ENCODE measurements at places on chromosomes 3 and 15. TPM values are rescaled to one million over a fixed set of nuclear protein-coding genes. Genes with fewer than 3 reads are reported as not detected.

GRCh38 chr3:114375608-114376421 is 82.0 kb downstream of the TIGIT start:
- no peaks in the 10 kb centered on the region for H3K27me3 ChIP-seq
- no peak for DNase-seq
- no peak overlapping the region for H3K27ac ChIP-seq
- peaks cover 22% of the 10 kb centered on the region for H3K4me1 ChIP-seq

DNA sequence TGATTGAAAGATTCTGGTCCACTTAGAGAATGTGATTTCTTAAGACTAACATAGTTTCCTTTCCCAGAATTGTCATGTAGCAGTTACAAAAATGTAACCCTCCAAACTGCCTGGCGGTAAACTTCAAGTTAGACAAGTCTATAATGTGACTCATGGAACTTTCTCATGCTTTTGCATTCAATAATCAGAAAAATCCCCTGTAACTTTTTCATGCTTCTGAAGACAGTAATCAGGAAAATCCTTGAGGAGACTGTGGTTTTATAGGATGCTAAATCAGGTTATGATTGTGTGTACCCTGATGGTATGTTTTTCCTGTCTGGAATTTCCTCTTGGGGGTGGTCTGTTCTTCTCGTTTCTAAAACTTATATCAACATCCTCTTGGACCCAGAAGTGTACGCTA is 74.0 kb upstream of the RARB start:
- no peak overlapping the region for H3K4me3 ChIP-seq
- DNase-seq, result no peak
- no peaks in the 10 kb centered on the region for H3K27me3 ChIP-seq

DNA sequence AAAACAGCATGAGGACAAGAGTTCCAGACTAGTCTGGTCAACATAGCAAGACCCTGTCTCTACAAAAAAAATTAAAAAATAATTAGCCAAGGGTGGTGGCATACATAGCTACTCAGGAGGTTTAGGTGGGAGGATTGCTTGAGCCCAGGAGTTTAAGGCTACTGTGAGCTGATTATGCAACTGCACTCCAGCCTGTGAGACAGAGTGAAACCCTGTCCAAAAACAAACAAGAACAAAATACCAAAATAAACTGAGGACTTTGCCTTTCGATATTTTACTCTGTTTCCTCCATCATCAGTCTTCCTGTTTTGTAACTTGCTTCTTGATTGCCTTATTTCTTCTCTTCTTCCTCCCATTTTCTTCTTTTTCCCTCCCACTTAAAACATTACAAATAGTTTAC is 504.4 kb downstream of the ROBO1 start:
- DNase-seq, result no peak
- H3K4me3 ChIP-seq, result no peak overlapping the region
- H3K27me3 ChIP-seq, result no peaks in the 10 kb centered on the region
- H3K4me1 ChIP-seq, result no peaks in the 10 kb centered on the region

GRCh38 chr15:80151148-80151547 is 1.7 kb upstream of the FAH start:
- H3K4me1 ChIP-seq, result peaks cover 30% of the 10 kb centered on the region
- no peaks in the 10 kb centered on the region for H3K36me3 ChIP-seq
- peaks cover 10% of the 10 kb centered on the region for H3K27me3 ChIP-seq
- H3K4me3 ChIP-seq, result no peak overlapping the region

DNA sequence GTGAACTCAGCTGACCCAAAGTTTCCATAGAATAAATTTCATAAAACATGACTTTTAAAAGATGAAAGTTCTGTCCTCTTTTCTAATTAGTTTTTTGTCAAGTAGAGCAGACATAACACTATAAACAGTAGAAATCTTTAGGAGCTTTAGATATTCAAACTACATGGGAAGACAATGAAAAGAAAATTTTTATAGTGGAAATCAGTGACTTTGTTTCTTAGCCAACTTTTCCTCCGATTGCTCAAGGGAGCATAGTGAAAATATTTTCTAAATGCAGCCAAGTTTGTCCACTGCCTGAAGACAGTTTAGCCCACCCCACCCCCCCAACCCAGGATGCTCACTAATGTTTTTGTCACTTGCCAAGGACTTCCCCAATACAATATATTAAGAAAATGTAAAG is 114.9 kb downstream of the PLD1 start:
- DNase-seq, result no peak
- H3K27ac ChIP-seq, result no peak overlapping the region
- no peaks in the 10 kb centered on the region for H3K36me3 ChIP-seq
- no peaks in the 10 kb centered on the region for H3K4me1 ChIP-seq
- H3K27me3 ChIP-seq, result no peaks in the 10 kb centered on the region

GRCh38 chr3:153456833-153457545 is 295.0 kb downstream of the RAP2B start:
- H3K4me1 ChIP-seq, result no peaks in the 10 kb centered on the region
- no peak overlapping the region for H3K27ac ChIP-seq
- H3K27me3 ChIP-seq, result no peaks in the 10 kb centered on the region
- H3K4me3 ChIP-seq, result no peak overlapping the region
- no peaks in the 10 kb centered on the region for H3K36me3 ChIP-seq

DNA sequence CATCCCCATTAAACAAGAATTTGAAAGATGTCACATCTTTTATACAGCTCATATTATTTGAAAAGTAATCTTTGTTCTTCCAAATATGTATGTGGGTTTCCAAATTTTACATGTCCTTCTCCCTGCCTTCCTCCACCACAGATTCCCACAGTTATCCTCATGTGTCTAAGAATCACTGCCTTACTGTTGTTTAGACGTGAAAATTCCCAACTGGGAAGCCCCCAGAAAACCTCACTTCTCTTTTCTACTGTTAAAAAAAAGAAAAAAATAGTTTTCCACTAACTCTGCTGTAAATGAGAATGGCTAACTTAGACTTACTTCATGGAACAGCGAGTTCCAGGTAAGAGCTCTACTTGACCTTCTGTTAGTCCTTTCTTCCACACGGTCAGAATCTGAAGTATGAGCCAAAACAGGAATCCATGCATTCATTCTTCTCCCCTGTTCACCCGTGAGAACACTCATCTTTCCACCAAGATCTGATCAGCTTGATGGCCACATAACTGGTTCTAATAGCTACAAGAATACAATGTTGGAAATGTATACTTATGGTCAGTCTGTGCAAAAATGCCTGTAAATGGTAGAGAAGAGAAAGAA is 17.9 kb upstream of the CSTA start:
- H3K27me3 ChIP-seq, result no peaks in the 10 kb centered on the region
- H3K4me1 ChIP-seq, result no peaks in the 10 kb centered on the region
- H3K27ac ChIP-seq, result no peak overlapping the region
- H3K36me3 ChIP-seq, result no peaks in the 10 kb centered on the region
- no peak for DNase-seq
- no peak overlapping the region for H3K4me3 ChIP-seq

DNA sequence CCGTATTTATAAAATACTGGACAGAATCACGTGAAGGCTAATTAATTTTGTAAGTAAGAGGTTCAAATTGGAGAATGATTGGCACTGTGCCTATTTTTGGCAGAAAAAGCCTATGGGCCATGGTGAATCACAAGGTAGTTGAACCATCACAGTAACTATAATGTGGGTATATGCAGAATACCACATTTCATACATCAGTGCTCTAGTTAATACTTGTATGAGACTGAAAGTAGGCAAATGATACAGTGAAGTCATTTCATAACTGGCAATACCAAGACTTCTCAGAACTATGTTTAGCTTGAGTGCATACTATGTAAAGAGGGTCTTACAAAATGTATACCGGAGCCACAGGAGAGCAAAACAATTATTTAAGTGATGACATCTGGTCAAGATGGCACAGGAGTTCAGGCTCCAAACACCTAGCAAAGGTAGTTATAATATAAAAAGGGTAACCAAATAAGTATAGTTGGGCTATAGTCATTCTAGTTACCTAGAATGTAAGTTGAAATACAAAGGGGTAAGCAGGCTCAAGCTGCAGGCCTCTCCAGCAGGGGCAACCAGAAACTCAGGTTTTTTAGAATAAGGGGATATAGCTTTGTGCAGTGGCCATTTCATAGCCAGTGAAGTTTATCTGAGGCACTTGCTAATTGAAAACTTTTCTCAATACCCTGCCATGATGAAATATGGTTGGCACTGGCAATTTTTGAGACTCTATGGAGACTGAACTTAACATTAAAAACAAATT is 19.1 kb downstream of the GPR160 start:
- peak overlapping the region; percentile 37 for H3K27ac ChIP-seq
- DNase-seq, result no peak
- H3K4me1 ChIP-seq, result peaks cover 50% of the 10 kb centered on the region
- H3K4me3 ChIP-seq, result no peak overlapping the region
- no peaks in the 10 kb centered on the region for H3K27me3 ChIP-seq
- peaks cover 9% of the 10 kb centered on the region for H3K36me3 ChIP-seq

- no peak overlapping the region for H3K27ac ChIP-seq
- no peak overlapping the region for H3K4me3 ChIP-seq
- H3K27me3 ChIP-seq, result no peaks in the 10 kb centered on the region
- peaks cover 29% of the 10 kb centered on the region for H3K4me1 ChIP-seq
- DNase-seq, result no peak
Observed at GRCh38 chr3:158768881-158769543, 32.8 kb upstream of the MFSD1 start.

- no peaks in the 10 kb centered on the region for H3K27me3 ChIP-seq
- peak; percentile 65 for DNase-seq
- no peak overlapping the region for H3K4me3 ChIP-seq
- H3K4me1 ChIP-seq, result peaks cover 7% of the 10 kb centered on the region
- H3K36me3 ChIP-seq, result no peaks in the 10 kb centered on the region
Observed at GRCh38 chr3:100893590-100893989, 99.6 kb downstream of the ABI3BP start.

DNA sequence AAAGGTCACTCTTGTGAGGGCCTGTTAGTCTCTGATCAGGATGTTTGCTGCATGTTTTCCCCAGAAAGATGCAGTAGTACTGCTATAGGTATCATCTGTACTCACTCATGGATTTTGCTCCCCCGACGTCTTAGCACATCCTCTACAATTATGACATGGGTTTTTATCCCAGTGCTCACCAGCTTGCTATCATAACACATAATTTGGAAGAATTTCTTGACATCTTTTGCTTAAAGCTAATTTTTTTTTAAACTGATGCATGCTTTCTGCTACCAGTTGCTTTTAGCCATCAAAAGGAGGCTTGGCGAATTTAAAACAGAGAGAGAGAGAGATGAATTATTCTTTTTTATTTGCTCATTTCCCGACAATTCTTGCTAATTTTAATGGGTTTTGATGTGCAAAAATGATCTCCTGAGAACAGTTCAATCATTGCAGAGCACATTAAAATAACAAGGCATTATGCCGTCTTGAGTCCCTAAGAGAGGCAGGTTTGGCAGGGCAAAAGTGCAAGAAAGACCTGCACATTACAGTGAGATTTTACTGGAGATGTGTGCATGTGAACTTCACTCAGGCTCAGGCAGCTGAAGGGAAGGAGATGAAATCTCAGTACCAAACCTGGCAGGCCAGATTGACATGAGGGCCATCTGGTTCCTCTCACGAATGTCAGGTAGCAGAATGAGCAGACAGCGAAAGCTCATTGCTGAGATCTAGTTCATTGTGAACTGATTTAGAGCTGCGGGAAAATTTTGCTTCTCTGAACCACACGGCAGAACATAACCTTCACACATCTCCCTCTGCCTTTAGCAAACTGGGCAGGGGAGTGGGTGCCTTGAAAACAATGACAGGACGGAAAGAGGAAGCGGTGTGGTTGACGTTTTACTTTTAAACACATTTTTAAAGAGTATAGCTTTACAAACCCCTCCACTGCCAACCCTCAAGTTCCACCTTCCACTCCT is 25.9 kb upstream of the GOLGA8B start:
- H3K36me3 ChIP-seq, result no peaks in the 10 kb centered on the region
- no peak for DNase-seq
- no peak overlapping the region for H3K4me3 ChIP-seq
- peaks cover 4% of the 10 kb centered on the region for H3K4me1 ChIP-seq

GRCh38 chr3:16060945-16061344 is 113.5 kb upstream of the GALNT15 start:
- H3K4me3 ChIP-seq, result no peak overlapping the region
- no peaks in the 10 kb centered on the region for H3K4me1 ChIP-seq
- peaks cover 4% of the 10 kb centered on the region for H3K27me3 ChIP-seq
- no peak overlapping the region for H3K27ac ChIP-seq
- DNase-seq, result no peak

DNA sequence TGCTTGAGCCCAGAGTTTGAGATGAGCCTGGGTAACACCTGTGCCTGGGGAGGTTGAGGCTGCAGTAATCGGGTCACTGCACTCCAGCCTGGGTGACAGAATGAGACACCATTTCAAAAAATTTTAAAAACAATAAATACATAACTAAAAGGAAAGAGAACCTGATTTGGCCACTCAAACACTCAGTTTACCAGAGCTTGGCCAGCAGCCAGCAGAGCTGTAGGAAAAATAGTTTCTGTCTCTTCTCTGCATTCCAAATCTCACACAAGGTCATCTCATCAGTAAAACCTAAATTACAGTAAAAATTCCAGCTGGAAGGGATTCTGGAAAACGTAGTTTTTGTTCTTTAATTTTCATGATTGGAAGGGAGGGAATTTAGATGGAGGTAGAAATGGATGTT is 7.8 kb upstream of the PPM1L start:
- peaks cover 9% of the 10 kb centered on the region for H3K4me1 ChIP-seq
- no peak overlapping the region for H3K4me3 ChIP-seq
- H3K27ac ChIP-seq, result no peak overlapping the region
- no peak for DNase-seq
- no peaks in the 10 kb centered on the region for H3K36me3 ChIP-seq

- peak; percentile 19 for DNase-seq
- peaks cover 9% of the 10 kb centered on the region for H3K4me1 ChIP-seq
- H3K4me3 ChIP-seq, result no peak overlapping the region
Observed at GRCh38 chr3:32109256-32109655, 2.8 kb downstream of the GPD1L start.

GRCh38 chr3:57091521-57092273 is 31.2 kb downstream of the SPATA12 start:
- H3K4me1 ChIP-seq, result peaks cover 21% of the 10 kb centered on the region
- no peaks in the 10 kb centered on the region for H3K27me3 ChIP-seq
- H3K27ac ChIP-seq, result 0 out of 2 replicates have a peak overlapping the region, but pooled peaks have one; percentile 41
- no peak for DNase-seq

GRCh38 chr3:101478980-101479379 is 34.0 kb downstream of the SENP7 start:
- no peak overlapping the region for H3K4me3 ChIP-seq
- peaks cover 6% of the 10 kb centered on the region for H3K36me3 ChIP-seq
- no peaks in the 10 kb centered on the region for H3K27me3 ChIP-seq

DNA sequence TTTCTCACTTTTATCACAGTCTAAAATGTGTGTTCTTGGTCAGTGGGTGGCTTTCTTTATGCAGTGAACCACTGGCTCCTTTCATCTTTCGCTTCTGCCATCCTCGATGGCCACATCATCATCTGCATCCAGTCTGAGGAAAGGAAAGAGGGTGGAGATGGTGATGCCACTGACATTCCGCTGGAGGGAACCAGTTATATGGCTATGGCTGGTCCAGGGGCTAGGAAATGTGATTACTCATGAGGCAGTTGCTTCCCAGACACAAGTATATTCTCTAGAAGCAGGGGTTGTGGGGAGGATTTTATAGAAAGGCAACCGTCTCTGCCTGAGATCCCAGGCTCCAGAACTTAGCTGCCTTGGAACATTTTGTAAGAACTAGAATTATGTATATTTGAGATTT is 246.7 kb upstream of the AZI2 start:
- no peak overlapping the region for H3K4me3 ChIP-seq
- no peaks in the 10 kb centered on the region for H3K27me3 ChIP-seq
- H3K36me3 ChIP-seq, result no peaks in the 10 kb centered on the region
- no peak overlapping the region for H3K27ac ChIP-seq

NLGN1 gene
- 15.7 TPM for total RNA-seq

STAC gene
- 5.6 TPM for total RNA-seq

CCDC39 gene
- total RNA-seq, result 0.44 TPM

ST8SIA2 gene
- 2.9 TPM for total RNA-seq

TM4SF1 gene
- 0.90 TPM for total RNA-seq

SLC6A1 gene
- total RNA-seq, result 0.72 TPM

ZNF774 gene
- 2.6 TPM for total RNA-seq

Data from WTC11 (cell line).